ENCODE measurements at places on chromosomes 4 and X.

DNA sequence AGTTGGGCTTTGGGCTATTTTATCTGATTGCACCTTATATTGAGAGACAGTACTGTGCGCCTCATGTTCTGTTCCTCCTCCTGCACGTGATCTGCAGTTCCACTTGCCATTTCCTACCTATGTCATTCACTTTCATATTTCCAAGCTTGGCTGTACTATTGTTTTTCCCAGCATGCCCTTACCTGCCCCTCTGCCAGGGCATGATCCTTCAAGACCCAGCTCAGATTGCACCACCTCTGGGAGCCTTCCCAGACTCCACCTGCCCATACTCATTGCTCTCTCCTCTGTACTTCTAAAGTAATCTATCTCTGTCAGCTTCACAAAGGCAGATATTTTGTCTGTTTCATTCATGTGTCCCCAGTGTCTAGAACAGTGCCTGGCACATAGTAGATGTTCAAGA is 11.6 kb downstream of the SLC25A5 start:
- no peak for DNase-seq

GRCh38 chr4:124904723-124905388 is 192.3 kb upstream of the ANKRD50 start:
- no peak for DNase-seq

DNA sequence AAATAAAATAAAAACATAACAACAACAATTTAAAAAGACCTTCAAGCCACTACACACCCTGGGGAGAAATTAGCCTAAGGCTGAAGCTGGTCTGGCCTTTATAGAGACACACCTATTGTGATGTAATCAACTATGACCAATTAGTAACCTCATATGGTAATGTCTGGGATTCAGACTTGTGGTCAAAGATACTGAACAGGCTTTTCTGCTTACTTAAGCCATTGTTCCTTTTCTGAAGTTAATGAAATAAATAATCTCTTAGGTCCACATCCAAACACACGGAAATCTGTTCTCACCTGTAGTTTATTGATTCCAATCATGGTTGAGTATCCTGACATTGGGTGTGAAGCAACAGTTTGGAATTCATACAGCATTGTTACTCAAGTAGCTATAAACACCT is 152.5 kb downstream of the PLS3 start:
- DNase-seq, result no peak

GRCh38 chr4:165763640-165764039 is 109.4 kb upstream of the TLL1 start:
- no peak for DNase-seq

DNA sequence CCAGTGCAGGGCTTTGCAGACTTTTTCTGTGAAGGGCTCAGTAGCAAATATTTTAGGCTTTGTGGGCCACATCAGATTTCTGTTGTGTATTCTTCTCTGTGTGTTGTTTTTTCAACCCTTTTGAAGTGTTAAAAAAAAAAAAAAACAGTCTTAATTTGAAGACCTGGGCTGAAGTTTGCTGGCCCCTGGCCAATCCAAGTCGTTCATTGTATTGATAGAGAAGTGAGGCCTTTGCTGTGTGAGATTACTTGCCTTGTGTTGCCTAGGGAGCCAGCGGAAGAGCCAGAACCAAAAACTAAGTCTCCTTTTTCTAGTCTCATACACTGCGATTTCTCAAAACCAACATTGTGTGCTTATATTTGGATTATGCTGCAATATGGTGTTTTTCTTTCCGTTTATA is 46.9 kb downstream of the MTM1 start:
- no peak for DNase-seq

GRCh38 chr4:141077611-141078225 is 55.6 kb downstream of the RNF150 start:
- DNase-seq, result no peak

Measured in renal cortex interstitium (tissue), 15 donors.